ENCODE measurements at places on chromosomes 2 and 18.

GRCh38 chr18:36582988-36583745, 245.6 kb downstream of the TPGS2 start:
- no peak for DNase-seq

DNA sequence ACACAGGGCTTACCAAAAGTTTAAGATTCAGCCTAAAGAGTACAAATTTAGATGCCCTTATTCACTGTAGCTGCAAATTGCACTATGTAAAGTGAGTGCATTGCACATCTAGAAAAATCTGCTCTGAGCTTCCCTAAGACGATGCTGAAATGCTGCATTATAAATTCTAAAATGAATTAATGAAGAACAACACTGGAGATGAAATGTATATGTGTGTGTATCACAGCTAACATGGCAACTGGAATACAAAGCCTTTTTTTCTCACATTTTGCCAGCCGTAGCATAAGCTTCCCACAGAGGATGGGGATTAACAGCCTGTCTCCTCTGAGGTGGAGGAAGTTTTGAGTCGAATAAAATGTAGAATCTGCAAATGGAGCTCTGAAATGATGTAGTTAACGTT, 338.3 kb upstream of the ZEB2 start:
- no peak for DNase-seq

DNA sequence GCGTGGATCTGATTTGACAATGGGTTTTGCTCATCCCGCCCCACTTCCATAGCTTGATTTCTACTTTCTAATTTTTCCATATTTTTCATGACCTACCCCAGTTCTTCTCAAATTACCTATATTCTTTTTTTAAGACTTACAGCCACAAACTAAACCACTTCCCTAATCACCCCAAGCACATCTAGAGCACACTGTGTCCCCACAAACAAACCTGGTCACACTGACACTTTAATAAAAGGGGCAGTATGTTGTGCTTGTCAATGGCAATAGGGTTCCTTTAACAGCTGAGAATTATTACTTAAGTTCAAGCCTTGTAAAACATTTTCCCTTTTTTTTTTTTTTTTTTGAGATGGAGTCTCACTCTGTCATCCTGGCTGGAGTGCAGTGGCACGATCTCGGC, 47.1 kb downstream of the MREG start:
- no peak for DNase-seq

- DNase-seq = peak; percentile 43
Measured at GRCh38 chr2:23381084-23381483, 3.9 kb upstream of the KLHL29 start.

- DNase-seq = no peak
Measured at GRCh38 chr2:60612033-60612432, 58.6 kb upstream of the BCL11A start.

GRCh38 chr2:85156619-85157018, 23.4 kb downstream of the TCF7L1 start:
- DNase-seq = no peak

- no peak for DNase-seq
Measured at GRCh38 chr18:35707674-35708073, 126.1 kb downstream of the GALNT1 start.

DNA sequence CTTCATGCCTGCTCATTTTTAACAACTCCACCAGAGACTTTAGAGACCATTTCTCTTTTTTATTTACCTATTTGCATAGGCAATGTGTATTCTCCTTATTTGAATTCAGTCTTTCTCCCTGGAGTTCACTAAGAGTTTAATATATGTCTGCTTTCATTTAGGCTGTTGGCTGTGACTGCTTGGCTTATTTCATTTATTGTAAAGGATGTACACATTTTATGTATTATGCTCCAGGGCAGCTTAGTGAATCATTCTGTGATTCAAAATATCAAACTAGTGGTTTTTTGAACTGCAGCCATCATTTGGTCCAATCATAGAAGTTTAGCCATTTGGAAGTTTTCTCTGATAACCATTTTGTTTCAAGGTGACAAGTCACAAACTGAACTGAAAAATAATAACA, 229.6 kb downstream of the LPIN1 start:
- DNase-seq = no peak

- DNase-seq = no peak
Measured at GRCh38 chr2:174841936-174842335, 77.7 kb upstream of the CHRNA1 start.

DNA sequence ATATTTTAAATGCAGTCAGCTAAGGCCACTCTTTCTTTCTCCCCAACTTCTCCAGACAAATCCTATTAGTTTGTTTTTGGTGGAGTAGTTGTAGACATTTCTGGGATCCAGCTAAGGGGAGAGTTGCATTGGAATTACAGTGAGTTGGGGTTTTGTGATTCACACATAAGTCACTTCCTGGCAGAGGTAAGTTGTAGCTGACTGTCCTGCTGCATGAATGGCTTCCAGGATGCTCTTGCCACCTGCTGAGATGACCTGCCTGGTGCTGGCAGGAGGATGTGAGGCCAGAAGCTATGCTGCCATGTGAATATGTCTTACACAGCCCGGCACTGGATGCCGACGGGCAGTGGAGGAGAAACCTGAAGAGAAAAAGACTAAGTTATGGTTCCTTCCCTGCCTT, 243.7 kb downstream of the TDRD15 start:
- DNase-seq = no peak

DNA sequence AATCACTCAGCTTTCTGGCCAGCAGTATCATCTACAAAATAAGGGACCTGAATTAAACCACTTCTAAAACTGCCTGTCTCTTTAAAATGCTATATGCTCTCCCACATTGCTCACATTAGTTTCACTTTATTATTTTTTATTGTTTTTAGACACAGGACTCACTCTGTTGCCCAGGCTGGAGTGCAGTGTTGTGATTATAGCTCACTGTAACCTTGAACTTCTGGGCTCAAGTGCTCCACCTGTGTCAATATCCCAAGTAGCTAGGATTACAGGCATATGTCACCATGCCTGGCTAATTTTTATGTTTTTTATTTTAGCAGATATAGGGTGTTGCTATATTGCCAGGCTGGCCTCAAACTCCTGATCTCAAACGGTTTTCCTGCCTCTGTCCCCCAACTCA, 591.3 kb upstream of the ZNF804A start:
- peak; percentile 38 for DNase-seq

DNA sequence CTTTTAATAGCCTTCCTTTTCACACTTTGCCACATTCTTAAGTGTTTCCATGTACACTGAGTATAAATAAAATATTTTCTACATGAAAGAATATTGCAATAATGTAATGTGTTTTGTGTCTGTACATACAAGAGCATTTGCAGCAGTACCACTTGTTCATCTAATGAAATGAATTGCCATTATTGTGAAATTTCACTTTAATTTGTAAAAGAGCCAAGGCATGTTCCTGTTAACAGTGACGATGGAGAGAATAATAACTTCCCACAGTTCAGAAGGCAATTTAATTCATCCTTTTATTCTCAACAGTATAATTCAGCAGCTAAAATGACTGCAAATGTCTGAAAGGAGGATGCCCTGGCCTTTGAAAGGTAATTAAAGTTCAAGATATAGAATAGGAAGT, 853.9 kb downstream of the LRRTM4 start:
- DNase-seq = no peak

GRCh38 chr18:37251679-37252078, 313.9 kb downstream of the CELF4 start:
- DNase-seq = no peak

DNA sequence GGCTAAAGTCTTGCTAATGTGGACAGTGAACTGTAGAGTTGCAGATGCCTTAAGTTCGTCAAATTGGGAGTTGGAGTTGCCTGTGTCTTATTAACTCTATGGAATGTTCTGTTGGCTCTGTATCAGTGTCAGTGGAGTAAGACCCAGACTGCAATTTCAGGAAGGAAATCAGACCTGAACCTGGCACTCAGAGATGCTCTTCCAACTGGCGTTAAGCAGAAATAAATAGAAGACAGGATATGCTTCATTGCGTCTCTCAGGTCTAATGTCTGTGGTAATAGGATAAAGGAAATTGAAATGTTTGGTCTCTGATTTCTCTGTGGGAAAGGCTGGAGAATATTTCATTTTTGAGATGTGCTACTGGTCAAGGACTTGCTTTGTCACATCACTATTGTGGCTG, 846.7 kb upstream of the ID2 start:
- DNase-seq = no peak

- DNase-seq = no peak
Measured at GRCh38 chr2:140770645-140771044, 1360.2 kb downstream of the LRP1B start.

DNA sequence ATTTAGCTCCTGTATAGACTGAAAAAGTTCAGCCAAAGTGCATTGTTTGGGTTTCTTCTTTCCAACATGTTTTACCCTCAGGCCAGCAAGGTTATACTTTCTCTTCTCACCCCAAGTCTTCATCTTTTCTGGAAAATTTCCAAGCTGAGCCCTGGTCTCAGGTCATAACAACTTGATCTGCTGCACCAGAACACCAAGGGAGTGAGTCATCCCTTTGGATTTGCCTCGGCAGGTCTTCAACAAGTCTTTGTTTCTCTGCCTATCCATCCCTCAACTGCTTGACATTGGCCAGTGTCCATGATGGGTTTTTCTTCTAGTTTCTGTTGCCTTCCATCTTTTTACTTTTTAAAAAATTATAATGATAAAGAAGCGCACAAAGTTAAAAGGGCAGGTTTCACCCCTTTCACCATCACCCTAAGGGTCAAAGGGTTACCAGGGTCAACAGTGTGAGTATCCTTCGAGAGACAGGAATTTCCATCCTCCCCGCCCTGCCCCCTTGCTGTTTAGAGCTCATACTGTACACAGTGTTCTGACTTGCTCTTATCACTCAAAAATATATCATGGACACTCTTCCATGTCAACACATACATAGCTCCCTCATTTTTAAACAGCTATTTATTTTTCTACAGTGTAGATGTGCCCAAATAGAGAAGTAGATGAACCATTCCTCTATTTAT, 5.7 kb upstream of the SPATS2L start:
- no peak for DNase-seq

DNA sequence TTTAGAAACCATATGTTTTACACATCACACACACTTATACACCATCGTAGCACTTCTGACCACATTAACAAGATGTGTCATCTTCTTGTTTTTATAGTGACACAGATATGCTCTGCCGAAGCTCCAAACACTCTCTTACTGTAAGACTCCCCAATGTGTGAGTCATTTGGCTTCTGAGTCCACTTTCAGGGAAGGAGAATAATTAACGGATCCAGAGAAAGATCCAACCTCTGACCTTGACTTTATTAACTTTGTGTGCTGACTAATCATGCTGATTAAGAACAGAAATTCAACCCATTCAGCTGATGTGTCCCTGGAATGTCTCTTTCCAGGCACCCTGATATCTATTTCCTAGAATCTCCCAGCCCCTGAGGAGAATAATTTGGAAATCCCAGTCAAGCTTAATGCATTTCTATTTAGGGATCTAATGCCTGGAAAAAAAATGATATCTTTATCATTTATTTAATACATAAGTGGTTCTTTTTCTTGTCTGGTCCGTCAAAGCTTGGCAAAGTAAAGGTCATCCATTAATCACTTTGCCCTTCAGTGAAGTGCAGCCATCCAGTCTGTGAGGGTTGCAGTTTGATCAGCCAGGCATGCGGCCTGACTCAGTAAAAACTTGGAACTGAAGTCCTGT, 615.8 kb upstream of the SYT4 start:
- no peak for DNase-seq

DNA sequence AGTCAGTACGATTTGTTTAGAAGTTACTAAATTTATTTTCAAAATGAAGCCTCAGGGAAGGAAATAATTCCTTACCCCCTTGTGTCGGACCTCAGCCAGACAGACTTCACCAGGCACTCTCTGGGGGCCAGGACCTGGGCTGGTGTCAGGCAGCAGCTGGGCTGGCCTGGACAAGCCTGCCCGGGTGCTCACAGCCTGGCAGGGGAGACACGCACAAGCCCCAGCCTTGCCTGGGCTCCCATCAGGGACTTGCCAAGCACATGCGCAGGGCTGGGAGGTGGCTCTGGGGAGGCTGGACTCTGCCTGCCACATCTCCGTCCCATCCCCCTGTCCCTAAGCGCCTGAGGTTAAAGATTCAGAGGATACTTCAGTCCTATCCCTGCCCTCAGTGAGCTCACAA, 56.8 kb upstream of the HS6ST1 start:
- no peak for DNase-seq

- no peak for DNase-seq
Measured at GRCh38 chr18:79497638-79498081, 101.9 kb downstream of the NFATC1 start.

- DNase-seq = no peak
Measured at GRCh38 chr2:155633887-155634570, 698.5 kb downstream of the NR4A2 start.

Measured in transverse colon (tissue), 4 donors.